IMR-90 (cell line): ENCODE measurements at places on chromosomes 6 and 20.
A peak's percentile ranks its signal among the peaks of the same experiment; 100 is the strongest.

DNA sequence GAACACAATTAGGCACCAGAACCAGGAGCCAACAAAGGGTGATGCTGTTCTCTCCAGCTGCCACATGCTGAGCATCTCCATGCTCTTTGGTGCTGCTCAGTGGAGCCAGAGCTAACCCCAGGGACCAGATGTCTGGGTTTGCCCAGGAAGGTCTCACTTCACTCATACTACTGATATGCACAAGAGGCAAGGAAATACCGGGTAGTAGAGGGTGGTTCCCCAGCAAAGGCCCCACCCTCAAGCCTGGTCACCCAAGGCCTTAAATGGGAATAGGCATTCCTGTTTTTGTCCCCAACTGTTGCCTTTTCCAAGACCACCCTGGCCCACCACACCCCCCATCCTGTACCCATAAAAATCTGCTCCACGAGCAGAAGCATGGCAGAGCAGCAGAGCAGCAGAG, 204.5 kb upstream of the TAB2 start:
- DNase-seq = no peak

DNA sequence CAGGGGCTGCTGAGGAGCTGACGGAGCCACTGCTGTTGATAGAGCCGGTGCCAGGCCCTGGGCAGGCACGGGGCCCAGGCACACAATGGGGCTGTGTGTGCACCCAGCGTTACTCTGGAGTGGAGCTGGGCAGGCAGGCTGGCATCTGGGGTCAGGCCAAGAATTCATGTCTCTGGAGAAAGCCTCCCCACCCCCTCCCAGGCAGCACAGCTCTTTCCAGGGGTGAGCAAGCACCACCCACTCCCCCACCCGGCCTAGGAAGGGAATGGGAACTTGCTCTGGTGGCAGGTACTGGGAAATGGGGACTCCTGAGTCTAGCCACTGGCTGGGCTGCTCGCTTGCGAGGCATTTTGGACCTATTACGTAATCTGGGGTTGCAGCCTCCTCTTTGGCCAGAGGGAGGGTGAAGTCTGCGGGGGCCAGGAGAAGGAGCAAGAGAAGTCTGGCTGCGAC, 22.7 kb downstream of the TFEB start:
- DNase-seq = no peak

- DNase-seq = no peak
Observed at GRCh38 chr6:32181915-32182529, 2.0 kb downstream of the AGER start.

DNA sequence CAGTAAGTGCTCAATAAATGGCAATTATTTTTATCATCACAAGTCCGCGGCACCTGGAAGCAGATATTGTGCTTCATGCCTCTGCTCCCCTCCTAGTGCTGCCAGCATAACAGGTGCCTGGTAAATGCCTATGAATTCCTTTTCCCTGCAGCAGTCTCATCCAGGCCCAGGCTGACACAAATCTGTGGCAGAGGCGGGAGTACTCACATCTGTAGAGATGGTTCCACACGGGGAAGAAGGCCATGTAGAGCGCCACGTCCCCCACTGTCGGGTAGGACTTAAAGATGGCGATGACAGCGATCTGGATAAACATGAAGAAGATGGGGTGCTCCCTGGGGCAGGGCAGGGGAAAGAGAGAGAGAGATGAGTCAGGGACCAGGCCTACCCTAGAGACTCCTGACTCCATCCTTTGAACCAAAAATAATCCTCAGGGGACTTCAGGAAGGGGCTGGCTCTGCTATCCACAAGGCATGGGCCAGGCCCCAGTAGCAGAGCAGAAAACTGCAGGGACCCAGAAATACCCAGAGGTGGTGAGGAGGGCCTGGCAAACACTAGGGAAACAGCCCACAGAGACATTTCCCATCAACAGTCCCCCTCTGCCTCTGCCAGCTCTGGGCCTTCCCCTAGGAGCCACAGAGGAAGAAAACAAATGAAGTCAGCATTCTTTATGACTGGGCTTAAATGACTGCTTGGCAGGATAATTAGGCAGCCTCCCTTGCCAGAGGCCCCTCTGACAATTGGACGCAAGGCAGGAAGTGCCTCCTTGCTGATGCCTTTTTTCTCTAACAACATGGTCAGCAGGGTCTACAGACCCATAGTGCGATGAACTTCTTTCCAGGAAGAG, 23.0 kb downstream of the MAP1LC3A start:
- DNase-seq = peak; percentile 70

DNA sequence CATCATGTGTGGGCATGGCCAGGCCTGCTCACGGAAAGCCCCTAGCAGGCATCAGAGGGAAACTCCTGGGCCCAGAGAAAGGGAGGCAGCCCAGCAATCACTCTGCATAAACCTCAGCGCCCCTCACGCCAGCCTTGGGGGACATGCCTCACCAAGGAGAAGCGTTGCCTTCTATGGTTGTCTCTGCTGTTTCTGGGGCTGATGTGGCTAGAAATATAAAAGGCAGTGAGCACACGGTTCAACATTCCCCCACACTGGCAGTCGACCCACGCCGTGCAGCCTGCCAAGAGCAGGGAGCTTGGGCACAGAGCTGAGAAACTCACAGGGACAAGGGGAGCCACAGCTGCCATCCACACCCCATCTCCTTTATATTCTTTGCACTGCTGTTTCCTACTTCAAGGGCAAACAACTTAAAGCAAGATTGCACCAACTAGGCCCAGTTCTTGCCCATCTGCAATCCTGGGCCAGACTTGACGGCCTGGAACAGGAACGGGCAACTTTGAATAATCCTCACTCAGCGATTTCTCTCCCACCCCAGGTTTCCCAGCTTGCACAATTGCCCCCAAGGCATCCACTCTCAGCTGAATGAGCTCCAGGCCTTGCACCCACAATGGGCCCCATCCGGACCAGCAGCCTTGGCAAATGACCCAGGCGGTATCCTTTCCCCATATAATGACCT, 35.5 kb upstream of the FOXC1 start:
- DNase-seq = no peak

DNA sequence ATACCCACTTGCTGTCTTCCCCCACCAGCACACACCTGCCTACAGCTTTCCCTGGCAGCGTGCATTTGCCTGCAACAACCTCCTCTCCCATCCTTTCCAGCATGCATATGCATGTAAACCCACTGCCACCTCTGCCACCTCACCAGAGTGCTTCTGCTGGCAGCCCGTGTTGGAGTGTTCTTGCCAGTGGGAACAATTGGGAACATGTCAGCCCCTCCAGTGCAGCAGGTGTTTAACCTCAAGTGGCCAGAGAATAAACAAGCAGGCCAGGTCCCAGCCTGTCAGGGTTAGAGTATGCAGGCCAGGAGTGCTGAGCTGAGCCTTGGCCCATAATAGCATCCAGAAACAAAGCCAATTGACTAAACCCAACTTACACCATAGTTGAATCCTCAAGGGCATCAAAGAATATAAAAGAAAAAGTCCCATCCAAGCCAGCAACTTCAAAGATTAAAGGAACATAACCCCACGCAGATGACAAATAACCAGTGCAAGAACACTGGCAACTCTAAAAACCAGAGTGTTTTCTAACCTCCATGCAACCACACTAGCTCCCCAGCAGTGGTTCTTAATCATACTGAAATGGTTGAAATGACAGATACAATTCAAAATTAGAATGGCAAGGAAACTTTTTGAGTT, 1212.1 kb upstream of the CITED2 start:
- DNase-seq = no peak

DNA sequence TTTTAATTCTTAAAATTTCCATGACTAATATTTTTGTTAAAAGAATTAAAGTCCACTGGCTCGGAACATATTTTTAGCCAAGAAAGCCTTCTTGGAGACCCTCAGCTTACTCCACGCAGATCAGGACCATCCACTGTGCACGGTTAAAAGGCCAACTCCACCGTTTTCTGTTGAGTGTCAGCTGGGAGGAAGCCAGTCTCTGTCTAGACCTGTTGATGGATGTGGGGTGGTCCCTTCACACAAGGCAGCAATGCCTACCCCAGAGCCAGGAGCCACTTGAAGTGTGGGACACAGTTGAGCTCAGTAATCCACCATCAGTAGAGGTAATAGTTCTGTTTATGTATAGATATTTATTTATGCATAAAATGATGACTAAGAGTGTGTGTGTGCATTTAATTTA, 19.9 kb upstream of the QKI start:
- DNase-seq = no peak

DNA sequence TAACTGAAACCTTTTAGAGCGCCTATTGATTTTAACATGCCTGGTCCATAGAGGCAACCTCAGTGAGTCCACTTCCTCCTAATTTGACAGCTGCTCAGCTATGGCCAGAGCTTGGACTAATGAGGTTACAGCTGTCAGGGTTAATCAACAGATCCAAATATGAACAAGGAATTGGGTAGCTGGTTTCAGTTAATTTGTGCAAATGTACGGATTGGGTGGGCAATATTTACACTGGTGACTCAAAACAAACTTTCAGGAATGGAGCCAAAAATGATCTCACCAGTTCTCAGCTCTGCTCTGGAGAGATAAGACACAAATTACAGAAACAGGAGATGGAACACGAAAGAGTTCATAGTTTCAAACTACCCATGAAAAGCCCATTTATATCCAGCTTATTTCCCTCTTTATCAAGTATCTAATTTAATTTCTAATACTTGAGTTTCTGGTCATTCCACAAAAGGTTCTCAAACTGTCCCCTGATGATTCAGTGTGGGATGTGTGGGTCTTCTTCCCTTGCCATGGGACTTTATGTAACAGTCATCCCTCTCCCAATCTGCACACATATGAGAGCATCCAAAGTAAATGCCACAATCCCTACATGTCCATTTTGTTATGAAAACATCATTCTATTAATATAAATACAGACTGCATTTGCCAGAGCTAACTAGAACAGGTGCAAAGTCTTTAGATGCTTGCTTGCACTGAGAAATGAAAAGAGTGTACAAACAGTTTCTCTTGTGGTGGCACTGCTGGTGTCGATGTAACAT, 149.9 kb downstream of the RPS12 start:
- DNase-seq = peak; percentile 87

DNA sequence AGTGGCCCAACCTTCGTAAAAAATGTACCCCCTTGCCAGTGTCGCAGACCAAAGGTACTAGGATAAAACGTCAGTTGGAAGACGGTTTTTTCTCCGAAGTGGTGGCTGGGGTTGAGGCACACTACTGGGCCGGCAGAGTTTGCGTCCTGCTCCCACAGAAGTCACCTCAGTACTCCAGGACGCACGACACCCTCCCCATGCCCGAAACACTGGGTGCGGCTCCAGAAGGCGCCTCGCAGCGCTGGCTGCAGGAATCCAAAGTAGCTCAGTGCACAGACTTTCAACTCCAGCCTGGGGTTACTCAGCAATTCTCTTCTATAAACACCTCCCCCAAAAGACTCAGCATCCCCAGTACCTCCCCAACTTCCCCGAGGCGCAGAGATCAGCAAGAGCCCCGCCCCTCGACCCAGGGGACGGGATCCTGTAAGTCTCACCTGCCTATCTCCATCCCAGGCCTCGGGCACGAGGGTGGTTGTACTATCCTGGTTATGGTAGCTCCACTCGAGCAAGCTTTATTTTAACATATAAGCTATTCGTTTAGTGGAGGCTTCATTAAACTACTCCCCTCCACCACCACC, 88.2 kb downstream of the ZFP64 start:
- DNase-seq = peak; percentile 20

DNA sequence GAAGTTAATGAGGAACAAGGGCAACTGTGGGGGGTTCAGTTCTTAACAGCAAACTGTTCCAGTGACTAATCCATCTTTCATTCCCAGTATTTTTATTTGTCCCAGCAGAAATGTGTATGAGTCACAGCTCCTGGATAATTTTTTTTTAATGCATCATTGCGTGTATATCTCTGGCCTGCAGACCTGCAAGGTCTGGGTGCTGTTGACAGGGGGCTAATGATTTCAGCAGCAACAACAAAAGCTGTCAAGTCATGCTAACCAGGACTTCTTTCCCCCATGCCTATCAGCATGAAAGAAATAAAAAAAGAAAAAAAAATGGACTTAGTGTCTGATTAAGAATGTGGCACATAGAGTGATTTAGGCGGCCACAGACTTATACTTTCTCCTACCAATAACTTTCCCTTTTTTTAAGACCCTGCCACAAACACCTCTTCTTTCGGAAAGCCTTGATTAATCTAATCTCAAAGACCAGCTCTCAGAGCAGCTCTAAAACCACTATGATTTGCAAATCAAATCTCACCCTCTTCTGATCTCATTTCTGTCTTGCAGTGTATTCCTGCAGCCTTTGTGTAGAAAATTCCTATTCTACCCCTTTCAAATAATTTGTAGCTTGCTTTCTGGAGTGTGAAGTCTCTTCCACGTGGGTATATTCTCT, 14.2 kb upstream of the PREX1 start:
- peak; percentile 82 for DNase-seq

- DNase-seq = peak; percentile 18
Observed at GRCh38 chr6:84641076-84641475, 123.3 kb downstream of the TBX18 start.

- DNase-seq = no peak
Observed at GRCh38 chr6:46035242-46035641, 19.6 kb upstream of the CLIC5 start.

- no peak for DNase-seq
Observed at GRCh38 chr6:122790028-122790422, 967 bp downstream of the SMPDL3A start.

GRCh38 chr20:60255415-60255814, 297.2 kb downstream of the CDH26 start:
- DNase-seq = no peak

DNA sequence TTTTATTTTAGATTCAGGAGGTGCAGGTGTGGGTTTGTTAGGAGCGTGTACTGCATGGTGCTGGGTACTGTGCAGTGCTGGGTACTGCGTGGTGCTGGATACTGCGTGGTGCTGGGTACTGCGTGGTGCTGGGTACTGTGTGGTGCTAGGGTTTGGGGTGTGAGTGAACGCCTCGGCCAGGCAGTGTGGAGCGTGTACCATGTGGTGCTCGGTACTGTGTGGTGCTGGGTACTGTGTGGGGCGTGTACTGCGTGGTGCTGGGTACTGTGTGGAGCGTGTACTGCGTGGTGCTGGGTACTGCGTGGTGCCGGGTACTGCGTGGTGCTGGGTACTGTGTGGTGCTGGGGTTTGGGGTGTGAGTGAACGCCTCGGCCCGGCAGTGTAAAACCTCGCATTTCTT, 62.9 kb downstream of the WDR27 start:
- DNase-seq = no peak

- no peak for DNase-seq
Observed at GRCh38 chr20:53935344-53936084, 134.9 kb downstream of the BCAS1 start.

- DNase-seq = no peak
Observed at GRCh38 chr6:148340586-148341297, 1.9 kb upstream of the SASH1 start.

- peak; percentile 75 for DNase-seq
Observed at GRCh38 chr20:1301031-1301529, 27.9 kb downstream of the SDCBP2 start.

- DNase-seq = peak; percentile 49
Observed at GRCh38 chr20:41055679-41056078, 27.1 kb downstream of the TOP1 start.

GRCh38 chr6:135195522-135195921, 14.4 kb downstream of the MYB start:
- DNase-seq = no peak
